ENCODE measurements at places on chromosomes 11 and 22. TPM values are rescaled to one million over a fixed set of nuclear protein-coding genes. Genes with fewer than 3 reads are reported as not detected.

DNA sequence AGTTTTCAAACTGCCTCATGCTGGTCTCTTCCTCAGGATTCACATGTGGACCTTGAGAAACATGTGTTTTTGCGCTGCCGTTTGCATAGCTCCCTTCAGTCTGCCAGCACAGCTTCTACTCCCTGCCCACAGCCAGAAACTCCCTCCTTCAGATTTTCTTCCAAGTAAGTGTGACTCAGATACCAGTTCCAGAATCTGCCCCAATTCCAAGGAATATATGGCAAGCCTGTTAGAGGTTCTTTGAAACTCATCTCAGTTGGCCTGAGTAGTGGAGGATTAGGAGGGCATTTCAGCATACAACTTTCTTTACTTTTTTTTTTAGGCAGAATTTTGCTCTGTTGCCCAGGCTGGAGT lies 67.1 kb downstream of the SNX19 start:
- no peak for DNase-seq

GRCh38 chr11:102608699-102609098 lies 16.4 kb downstream of the MMP20 start:
- DNase-seq = no peak

DNA sequence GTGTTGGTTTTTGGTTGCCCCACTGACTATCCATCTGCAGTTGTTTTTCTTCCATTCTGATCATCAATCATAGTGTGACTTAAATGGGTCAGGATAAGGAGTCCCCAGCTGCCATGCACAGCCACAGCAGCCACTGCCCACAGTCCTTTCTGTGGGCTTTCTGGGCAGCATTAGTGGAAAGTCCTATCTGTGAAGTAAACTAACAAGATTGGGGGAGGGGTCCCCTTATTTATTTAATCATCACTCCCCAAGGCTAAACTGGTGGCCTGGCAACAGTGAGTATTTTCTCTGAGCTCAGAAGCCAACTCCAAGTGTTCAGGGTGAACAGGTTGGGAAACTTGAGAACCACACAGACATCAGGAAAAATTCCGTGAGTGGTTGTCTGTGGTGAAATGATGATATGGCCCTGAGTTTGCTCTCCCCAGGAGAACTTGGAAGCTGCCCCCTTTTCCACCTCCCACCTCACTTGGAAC lies 145.0 kb downstream of the CCDC34 start:
- DNase-seq = no peak

GRCh38 chr11:125494561-125494960 lies 1.5 kb downstream of the FEZ1 start:
- DNase-seq = no peak

- DNase-seq = no peak
Observed at GRCh38 chr11:112786886-112787530, 174.2 kb upstream of the NCAM1 start.

- no peak for DNase-seq
Observed at GRCh38 chr22:27213294-27213693, 555.9 kb downstream of the MIAT start.

DNA sequence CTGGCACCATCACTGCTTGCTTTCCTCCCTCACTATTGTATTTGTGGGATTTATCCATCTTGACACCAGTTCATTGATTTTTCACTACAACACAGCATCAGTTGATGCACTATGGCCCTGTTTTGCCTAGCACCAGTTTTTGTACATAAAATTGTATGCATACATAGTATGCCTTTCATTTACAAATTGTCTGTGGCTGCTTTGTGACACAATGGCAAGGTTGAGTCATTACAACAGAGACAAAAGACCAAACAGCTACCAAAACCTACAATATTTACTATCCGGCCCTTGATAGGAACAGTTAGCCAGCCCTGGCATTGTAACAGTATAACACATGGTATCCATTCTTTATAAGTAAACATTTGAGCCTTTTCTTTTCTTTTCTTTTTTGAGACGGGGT lies 150.3 kb downstream of the LDLRAD3 start:
- DNase-seq = no peak

DNA sequence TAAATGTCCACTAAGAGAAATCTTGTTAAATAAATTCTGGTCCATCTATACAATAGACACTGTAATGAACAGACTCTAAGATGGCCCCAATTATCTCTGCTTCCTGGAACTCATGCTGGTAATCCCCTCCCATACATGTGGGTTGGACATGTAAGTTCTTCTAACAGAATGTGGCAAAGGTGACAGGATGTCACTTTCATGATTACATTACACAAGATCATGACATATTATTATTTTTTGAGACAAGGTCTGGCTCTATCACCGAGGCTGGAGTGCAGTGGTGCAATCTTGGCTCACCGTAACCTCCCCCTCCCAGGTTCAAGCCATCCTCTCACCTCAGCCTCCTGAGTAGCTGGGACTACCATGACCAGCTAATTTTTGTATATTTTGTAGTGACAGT lies 14.6 kb upstream of the NDUFC2 start:
- DNase-seq = no peak

GRCh38 chr22:32319861-32320406 lies 37.7 kb upstream of the RFPL3 start:
- no peak for DNase-seq

- no peak for DNase-seq
Observed at GRCh38 chr22:22817468-22818201, 70.0 kb upstream of the IGLL5 start.

GRCh38 chr22:33654173-33654895 lies 265.9 kb downstream of the LARGE1 start:
- DNase-seq = no peak

DNA sequence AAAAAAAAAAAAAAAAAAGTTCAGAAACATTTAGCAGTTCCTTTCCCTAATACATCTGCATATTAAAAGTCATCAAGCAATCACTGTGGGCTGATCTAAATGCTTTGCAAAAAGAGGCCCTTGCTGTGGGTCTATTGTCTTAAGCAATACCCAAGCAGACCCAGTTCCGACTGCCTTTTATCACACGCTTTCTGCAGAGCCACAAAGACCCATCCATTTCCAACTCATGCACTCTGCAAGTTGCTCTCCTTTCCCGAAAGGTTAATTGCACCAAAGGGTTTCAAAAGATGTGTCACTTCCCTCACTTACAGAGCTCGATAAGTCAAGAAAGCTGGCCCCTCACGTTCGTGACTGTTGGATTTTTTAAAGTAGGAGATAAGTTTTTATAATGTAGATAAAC lies 138.9 kb downstream of the MPPED1 start:
- no peak for DNase-seq

GRCh38 chr11:19072464-19072863 lies 11.9 kb upstream of the MRGPRX2 start:
- no peak for DNase-seq

- DNase-seq = peak; percentile 15
Observed at GRCh38 chr11:59614277-59615119, 1.1 kb downstream of the OSBP start.

- no peak for DNase-seq
Observed at GRCh38 chr11:23166376-23166775, 306.1 kb upstream of the CCDC179 start.

DNA sequence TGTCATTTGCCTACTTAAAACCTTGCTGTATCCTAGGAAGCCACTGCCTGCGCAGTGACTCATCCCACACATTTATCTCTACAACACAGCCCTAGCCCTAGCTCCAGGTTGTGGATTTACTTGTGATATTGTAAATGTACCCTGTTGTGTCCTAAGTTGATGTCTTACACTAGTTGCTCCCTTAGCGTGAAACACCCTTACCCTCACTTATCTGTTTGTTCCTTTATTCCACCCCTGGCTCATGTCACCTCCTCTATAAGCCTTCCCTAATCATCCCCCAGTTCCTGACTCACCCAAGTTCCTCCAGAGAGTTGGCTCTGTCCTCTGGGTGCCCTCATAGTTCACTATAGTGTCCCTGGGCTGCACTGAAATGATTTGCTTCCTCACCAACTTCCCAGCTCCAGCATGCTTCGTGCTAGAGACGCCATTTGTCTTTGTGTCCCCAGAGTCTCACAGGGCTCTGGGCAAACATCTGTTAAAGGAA lies 431.8 kb upstream of the FAT3 start:
- DNase-seq = no peak

DNA sequence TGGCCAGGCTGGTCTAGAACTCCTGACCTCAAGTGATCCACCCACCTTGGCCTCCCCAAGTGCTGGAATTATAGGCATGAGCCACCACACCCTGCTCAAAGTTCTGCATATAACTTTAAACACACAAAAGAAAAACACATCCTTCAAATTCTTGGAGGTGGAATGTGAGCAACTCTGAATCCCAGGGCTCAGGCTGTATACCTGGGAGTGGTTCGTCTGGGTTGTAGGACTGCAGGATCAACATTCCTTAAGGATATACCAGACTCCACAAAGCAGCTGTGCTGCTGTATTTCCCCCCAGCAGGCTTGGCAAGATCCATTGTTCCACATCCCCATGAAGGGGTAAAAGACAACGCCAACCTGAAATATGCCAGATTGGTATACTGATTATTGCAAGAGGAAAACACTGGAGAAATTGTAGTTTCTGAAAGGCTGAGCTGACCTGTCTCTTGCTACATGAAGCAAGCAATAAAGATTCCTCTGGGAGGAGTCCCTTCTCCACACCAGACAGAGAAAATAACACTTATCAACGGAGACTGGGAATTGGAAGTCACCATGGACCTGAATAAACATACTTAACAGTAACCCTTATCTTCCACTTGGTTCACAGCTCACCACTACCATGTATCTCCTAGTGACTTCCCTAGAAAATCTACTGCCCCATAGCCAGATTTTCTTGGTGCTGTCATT lies 12.2 kb upstream of the RPS3 start:
- no peak for DNase-seq

DNA sequence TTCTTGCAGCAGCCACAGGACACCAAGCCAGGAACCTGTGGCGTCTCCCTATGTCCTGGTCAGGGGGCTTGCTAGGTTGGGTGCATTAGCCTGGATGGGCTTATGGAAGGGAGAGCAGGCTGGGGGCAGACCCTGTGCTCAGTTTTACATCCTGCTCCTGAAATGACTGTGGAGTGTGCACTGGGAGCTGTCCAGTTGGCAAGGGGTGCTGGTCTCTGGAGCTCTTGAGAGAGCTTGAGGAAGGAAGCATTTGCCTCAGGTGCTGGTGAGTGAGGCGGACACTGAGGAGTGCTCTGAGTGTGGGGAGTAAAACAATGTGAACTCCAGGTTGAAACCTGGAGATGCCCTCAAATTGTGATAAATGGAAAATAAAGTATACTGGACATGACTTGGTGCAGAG lies 3.4 kb downstream of the SCGB1D4 start:
- peak; percentile 33 for DNase-seq

DNA sequence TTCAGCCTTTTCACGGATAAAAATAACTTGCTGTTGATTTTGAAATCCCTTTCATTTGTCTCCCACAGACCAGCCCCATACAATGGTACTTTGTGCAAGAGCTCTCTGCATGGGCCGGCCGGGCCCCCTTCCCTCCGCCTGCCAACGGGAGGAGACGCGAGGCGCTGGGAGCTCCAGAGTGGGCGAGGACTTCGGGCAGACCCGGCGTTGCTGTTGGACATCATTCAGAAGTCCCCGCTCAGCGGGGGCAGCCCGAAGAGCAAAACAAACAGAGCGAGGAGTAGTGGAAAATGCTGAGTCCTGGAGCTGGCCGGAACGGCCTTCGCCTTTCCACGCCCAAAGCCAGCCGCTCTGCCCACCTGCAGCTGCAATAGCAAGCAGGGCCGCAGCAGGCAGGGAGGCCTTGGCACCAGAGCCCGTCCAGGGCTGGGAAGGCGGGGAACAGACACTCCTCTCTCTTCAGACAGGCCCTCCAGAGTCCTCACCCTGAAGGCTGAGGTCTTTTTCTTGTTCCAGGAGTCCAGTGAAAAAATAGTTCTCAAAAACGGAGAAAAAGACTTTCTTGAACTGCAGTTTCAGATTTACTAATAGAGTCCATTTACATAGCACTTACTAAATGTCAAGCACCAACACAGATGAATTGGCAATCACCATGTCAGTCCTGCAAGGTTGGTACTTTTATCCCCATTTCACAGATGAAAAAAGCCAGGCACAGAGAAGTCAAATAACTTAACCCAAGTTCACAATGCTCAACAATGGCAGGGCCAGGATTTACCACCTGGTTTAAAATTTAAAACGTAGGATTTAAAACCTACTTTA lies 135.5 kb downstream of the ETS1 start:
- no peak for DNase-seq

GRCh38 chr22:36397131-36398093 lies 9.6 kb upstream of the MYH9 start:
- DNase-seq = no peak

- no peak for DNase-seq
Observed at GRCh38 chr11:32469791-32470190, 34.5 kb upstream of the WT1 start.

IGF2 gene
- 0.20 TPM for total RNA-seq

MEI1 gene
- 0.09 TPM for total RNA-seq

PLEKHA7 gene
- total RNA-seq = 5.4 TPM

UNC93B1 gene
- 2.4 TPM for total RNA-seq

PIWIL4 gene
- 2.5 TPM for total RNA-seq

KCNJ1 gene
- not detected for total RNA-seq

IL18 gene
- total RNA-seq = not detected

SEPTIN5 gene
- 58.9 TPM for total RNA-seq

XKR3 gene
- total RNA-seq = 0.17 TPM

MEN1 gene
- total RNA-seq = 49.2 TPM

CTSW gene
- total RNA-seq = not detected

APOC3 gene
- not detected for total RNA-seq

MFRP gene
- not detected for total RNA-seq

GAL3ST3 gene
- 1.8 TPM for total RNA-seq

OR5T1 gene
- total RNA-seq = not detected

All from A673 (cell line).